ENCODE measurements at places on chromosomes 5 and 9. TPM values are rescaled to one million over a fixed set of nuclear protein-coding genes. Genes with fewer than 3 reads are reported as not detected.

DNA sequence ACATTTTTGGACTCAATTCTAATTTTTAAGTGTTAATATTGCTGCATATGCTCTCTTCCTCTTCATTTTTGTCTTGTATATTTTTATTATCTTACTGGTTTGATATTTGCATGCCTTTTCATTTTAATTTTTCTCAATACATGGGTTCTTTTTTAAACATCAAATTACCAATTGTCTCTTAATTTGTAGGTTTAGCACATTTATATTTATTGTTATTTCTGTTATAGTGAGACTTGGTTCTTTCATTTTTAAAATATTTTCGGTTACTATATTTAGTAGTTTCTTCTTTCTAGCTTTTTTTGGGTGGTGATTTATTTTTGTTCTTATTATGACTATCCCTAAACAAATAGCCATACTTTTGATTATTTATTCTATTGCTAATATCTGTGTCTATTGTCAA is 19.4 kb downstream of the SPINK5 start:
- no peaks in the 10 kb centered on the region for H3K4me1 ChIP-seq
- no peak overlapping the region for H3K4me3 ChIP-seq
- no peak overlapping the region for H3K27ac ChIP-seq
- DNase-seq, result no peak

- no peak overlapping the region for H3K4me3 ChIP-seq
- H3K27ac ChIP-seq, result no peak overlapping the region
- peaks cover 3% of the 10 kb centered on the region for H3K27me3 ChIP-seq
- no peak for DNase-seq
These were observed 2.9 kb downstream of the WDR38 start for GRCh38 chr9:124855944-124856765.

DNA sequence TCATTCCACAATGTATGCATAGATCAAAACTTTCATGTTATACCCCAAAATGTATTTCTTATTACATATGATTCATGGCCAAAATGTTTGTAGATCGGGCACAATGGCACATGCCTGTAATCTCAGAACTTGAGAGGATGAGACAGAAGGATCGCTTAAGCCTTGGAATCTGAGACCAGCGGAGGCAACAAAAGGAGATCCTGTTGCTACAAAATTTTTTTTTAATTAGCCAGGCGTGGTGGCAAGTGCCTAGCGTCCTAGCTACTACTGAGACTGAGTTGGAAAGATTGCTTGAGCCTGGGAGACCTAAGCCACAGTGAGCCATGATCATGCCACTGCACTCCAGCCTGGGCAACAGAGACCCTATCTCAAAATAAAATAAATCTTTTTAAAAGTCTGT is 89.9 kb downstream of the MAPKAP1 start:
- no peak overlapping the region for H3K27ac ChIP-seq
- DNase-seq, result no peak
- no peaks in the 10 kb centered on the region for H3K36me3 ChIP-seq
- no peaks in the 10 kb centered on the region for H3K4me1 ChIP-seq
- no peaks in the 10 kb centered on the region for H3K27me3 ChIP-seq
- H3K4me3 ChIP-seq, result no peak overlapping the region

GRCh38 chr9:129242191-129242941 is 64.3 kb upstream of the IER5L start:
- no peak overlapping the region for H3K27ac ChIP-seq
- H3K27me3 ChIP-seq, result no peaks in the 10 kb centered on the region
- peaks cover 17% of the 10 kb centered on the region for H3K4me1 ChIP-seq
- H3K36me3 ChIP-seq, result no peaks in the 10 kb centered on the region
- H3K4me3 ChIP-seq, result no peak overlapping the region

DNA sequence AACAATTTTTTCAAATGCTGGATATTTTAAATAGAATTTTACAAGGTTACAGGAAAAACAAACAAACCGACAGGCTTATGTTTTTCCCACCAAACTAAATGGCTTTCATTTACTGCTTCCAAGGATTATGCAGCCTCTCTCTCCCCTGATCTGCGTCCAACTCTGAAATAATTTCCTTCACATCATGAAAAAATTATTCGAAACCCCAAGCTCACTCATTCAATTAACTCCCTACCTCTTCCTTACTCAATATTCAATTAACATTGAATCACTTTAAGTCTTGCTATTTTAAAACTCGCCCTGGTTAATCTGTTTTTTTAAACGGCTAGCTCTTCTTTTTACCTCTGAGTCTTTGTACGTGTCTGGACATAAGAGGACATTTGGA is 336.2 kb downstream of the AGTPBP1 start:
- no peaks in the 10 kb centered on the region for H3K36me3 ChIP-seq
- no peak overlapping the region for H3K27ac ChIP-seq
- no peak overlapping the region for H3K4me3 ChIP-seq
- no peak for DNase-seq
- no peaks in the 10 kb centered on the region for H3K4me1 ChIP-seq

DNA sequence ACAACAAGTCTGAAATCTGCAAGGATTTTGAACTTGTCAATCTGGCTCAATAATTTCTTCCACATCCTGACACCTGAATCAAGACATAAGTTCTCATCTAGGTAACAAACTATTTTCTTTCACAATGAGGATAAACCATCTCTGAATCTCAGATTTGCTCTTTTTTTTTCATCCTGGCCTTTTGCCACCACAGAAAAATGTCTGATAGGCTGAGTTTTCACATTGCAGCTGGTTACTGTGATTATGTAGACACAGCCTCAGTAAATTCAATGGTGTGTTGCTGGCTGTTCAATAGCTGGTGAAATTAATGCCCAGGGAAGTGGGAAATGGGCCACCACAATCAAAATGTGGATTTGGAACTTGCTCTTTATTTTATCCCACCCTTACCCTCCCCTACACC is 2.8 kb upstream of the ADRA1B start:
- no peak overlapping the region for H3K27ac ChIP-seq
- DNase-seq, result no peak
- no peaks in the 10 kb centered on the region for H3K36me3 ChIP-seq
- H3K27me3 ChIP-seq, result peaks cover 56% of the 10 kb centered on the region
- no peak overlapping the region for H3K4me3 ChIP-seq
- H3K4me1 ChIP-seq, result no peaks in the 10 kb centered on the region

GRCh38 chr5:148993283-148993936 is 69.5 kb downstream of the SH3TC2 start:
- no peak for DNase-seq
- H3K27me3 ChIP-seq, result peaks cover 37% of the 10 kb centered on the region
- no peak overlapping the region for H3K4me3 ChIP-seq
- H3K27ac ChIP-seq, result no peak overlapping the region
- H3K36me3 ChIP-seq, result no peaks in the 10 kb centered on the region

DNA sequence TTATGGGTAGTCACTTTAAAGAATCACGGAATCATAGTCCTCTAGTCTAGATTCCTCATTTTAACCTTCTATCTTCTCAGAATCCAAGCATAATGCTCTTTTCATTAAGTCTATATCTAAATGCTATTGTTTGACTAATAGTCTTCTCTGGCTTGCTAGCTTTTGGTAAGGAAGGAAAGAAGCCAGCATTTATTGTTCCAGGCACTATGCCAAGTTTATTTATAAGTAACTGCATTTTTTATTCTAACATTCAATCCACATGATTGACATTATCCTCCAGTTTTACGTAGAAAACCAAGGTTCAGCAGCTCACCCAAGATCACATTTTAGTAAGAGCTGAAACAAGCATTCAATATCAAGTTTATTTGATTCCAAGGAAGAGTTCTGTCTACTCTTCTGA is 254.2 kb downstream of the SAXO1 start:
- no peaks in the 10 kb centered on the region for H3K4me1 ChIP-seq
- no peak for DNase-seq
- no peak overlapping the region for H3K27ac ChIP-seq
- no peak overlapping the region for H3K4me3 ChIP-seq
- H3K36me3 ChIP-seq, result no peaks in the 10 kb centered on the region

- no peak for DNase-seq
- no peaks in the 10 kb centered on the region for H3K4me1 ChIP-seq
These were observed 159.8 kb upstream of the KLF9 start for GRCh38 chr9:70574151-70574837.

DNA sequence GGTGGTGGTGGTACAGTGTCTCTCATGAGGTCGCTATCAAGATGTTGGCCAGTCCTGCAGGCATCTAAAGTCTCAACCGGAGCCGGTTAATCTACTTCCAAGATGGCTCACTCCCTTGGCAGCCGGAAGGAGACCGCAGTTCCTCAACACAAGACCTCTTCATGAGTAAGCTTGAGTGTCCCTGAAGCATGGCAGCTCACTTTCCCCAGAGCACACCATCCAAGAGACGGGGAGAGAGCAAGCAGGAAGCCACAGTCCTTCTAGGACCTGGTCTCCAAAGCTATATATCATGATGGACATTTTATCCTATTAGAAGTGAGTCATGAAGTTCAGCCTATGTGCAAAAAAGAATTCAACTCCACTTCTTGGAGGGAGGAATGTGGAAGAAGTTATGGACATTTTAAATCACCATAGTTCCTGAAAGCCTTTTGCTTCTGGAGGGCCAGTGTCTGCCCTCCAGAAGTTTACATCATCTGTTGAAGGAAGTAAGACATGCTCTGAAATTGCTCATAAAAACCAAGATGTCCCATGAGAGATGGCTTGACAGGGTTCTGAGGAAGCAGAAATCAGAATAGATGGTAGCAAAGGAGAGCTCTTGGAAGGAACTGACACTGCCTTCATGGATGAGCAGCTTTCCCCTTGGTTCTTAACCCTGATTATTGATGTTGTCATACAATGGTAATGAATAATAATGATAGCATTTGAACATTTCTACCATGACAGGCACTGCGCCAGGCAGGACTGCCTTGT is 21.3 kb downstream of the GALNT10 start:
- no peak for DNase-seq
- H3K27ac ChIP-seq, result no peak overlapping the region
- H3K27me3 ChIP-seq, result no peaks in the 10 kb centered on the region
- no peak overlapping the region for H3K4me3 ChIP-seq

GRCh38 chr5:76958991-76959767 is 6.3 kb downstream of the CRHBP start:
- no peak overlapping the region for H3K27ac ChIP-seq
- no peak overlapping the region for H3K4me3 ChIP-seq
- H3K4me1 ChIP-seq, result peaks cover 26% of the 10 kb centered on the region
- DNase-seq, result no peak
- H3K36me3 ChIP-seq, result no peaks in the 10 kb centered on the region

DNA sequence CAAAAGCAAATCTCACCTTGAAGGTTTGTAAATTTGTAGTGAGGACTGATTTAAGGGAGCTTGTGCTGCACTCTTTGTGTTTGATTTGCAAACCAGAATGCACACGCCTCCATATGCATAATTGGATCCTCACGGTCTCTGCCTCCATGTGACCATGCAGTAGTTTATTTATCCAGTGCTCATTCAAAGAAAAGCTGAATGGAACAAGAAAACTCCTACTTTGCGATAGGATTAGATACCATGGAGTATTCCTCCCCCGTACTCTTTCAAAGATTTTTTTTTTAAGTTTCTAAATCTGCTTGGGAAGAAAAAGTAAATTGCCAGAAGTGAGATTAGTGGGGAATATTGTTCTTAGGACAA is 290.4 kb upstream of the TUT7 start:
- no peak overlapping the region for H3K4me3 ChIP-seq
- H3K27me3 ChIP-seq, result no peaks in the 10 kb centered on the region

- no peaks in the 10 kb centered on the region for H3K36me3 ChIP-seq
- H3K4me1 ChIP-seq, result no peaks in the 10 kb centered on the region
- no peak overlapping the region for H3K27ac ChIP-seq
- H3K4me3 ChIP-seq, result no peak overlapping the region
These were observed 35.1 kb downstream of the FAM81B start for GRCh38 chr5:95426227-95426626.

DNA sequence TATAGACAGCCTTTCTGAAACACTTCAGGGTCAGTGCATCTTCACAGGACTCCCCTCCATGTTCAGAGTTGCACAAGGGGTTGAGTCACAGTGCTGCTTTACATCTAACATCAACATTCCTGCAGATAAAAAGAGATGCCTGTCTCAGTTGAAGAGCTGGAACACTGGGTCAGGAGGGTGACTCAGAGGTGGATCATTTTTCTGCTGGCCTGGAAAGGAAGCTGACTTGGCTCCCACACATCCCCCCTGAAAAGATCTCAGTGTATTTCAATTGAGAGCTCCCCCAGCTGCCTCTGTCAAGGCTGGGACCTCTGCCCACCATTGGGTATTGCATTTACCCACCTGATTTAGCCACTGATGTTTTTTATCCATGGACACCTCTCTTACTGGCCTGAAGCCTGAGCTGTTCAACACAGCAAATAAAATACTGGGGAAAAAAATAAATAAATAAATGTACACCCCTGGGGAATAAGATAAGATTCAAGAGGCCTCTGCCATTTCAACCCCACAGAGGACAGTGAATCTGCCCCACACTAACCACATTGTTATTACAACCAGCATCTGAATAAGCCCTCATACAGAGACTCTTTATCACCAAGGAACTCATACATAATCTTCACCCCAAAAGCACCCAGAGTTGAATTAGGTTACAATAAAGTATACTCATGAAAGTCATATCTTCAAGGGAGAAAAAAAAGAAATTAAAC is 716.4 kb downstream of the SEMA5A start:
- H3K36me3 ChIP-seq, result no peaks in the 10 kb centered on the region
- H3K27ac ChIP-seq, result no peak overlapping the region
- H3K4me1 ChIP-seq, result no peaks in the 10 kb centered on the region
- no peak for DNase-seq
- no peak overlapping the region for H3K4me3 ChIP-seq

GRCh38 chr5:96254980-96255691 is 177.9 kb downstream of the PCSK1 start:
- H3K4me1 ChIP-seq, result peaks cover 12% of the 10 kb centered on the region
- no peak overlapping the region for H3K4me3 ChIP-seq
- H3K36me3 ChIP-seq, result peaks cover 2% of the 10 kb centered on the region

DNA sequence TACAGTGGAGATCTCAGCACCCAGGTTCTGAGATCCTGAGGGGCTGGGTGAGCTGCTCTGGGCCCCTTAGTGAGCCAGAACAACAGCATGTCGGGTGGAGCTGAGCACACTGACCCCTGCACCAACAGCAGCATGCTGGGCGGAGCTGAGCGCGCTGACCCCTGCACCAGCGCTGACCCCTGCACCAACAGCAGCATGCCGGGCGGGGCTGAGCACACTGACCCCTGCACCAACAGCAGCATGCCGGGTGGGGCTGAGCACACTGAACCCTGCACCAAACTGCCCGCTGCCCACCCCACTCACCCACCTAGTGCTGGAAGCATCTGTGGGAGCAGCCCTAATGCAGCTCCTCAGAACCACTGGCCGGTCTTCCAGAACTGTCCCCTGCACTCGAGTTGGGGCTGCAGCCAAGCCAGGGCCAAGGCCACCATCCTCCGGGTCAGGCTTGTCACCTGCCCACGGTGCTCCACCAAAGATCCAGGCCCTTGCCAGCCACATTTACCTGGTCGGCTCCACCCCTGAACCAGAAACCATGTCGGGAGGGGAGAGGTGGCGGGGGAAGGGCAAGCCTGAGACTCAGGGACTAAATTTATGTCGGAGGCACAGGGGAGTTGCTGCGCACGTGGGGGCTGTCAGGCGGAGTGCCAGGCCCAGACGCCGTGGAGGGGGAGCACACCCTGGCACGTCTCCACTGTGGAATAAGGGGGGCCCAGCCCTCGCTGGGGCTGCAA is 80.3 kb downstream of the ADAMTS2 start:
- H3K36me3 ChIP-seq, result no peaks in the 10 kb centered on the region
- H3K4me3 ChIP-seq, result no peak overlapping the region
- H3K27ac ChIP-seq, result no peak overlapping the region

GALNT10 gene
- 34.8 TPM for total RNA-seq

GFI1B gene
- total RNA-seq, result not detected

GLT6D1 gene
- total RNA-seq, result not detected

PDE6A gene
- total RNA-seq, result not detected

OSMR gene
- total RNA-seq, result not detected
